ENCODE measurements at places on chromosomes 2 and 18.

DNA sequence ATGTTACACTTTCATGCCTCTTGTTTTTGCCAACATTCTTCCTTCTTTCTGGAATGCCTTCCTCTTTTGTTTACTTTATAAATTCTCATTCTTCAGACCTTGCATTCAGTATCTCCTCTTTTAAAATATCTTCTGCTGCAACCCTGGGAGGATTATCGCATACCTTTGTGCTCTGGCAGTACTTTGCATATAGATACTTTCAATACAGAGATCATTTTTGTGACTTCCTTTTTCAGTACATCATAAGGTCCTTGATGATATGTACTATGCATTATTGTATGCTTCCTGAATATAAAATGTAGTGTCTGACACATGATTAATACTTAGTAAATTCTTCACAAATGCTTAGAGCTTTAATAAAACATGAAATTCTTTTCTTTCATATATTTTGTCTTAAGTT lies 538.7 kb downstream of the TRIB2 start:
- DNase-seq, result no peak

DNA sequence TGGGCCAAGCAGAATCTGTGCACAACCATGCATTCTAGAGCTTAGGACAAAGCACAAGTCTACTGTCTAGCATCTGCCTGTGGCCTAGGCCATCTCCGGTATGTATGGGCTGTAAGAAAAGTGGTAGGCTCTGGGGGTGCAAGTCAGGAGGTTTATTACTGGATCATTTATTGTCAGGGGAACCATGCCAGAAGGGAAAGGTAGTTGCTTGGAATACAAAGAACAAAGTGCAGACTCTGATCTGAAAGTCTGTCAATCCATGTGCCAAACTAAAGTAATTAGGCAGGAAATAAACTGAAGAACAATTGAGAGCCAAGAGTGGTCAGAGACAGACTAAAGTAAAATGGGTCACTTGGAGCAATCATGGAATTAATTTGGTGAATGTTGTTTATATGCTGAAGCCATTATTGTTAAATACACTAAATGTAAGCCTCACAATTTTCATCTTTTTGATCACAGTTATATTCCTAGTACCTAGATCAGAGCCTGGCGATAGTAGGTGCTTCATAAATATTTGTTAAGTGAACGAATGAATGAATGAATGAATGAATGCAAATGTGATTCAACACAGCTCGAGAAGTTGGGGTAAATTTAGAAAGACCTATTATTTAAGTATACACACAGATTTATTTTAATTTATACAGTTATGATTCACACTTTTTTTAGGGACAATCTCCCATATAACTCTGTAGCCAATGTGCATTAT lies 260.7 kb upstream of the STON1 start:
- no peak for DNase-seq

GRCh38 chr2:226893216-226893615 lies 57.4 kb downstream of the RHBDD1 start:
- no peak for DNase-seq

GRCh38 chr2:7987992-7988391 lies 693.9 kb upstream of the ID2 start:
- DNase-seq, result no peak

DNA sequence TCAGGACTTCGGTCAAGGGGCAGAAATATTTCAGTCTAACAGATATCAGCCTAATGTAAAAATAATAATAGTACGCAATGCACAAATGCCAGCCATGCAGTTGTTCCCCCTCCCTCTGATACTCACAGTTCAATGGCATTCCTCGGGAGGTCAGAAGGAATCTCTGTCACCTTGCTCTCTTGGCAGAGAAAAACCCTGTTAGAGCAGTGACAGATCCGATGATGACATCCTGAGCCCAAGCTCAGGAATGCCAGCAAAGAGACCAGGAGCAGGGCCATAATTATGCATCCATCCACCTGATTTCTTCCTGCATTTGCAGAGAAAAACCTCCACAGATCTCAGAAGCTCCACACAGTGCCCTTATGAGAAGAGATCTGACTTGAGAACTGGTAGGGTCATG lies at the start of gene FSHR:
Gene FSHR (minus strand): TSS at position 376 of the 400 bp plus-strand sequence. CDS start 98 bp downstream, at position 278.
- DNase-seq, result no peak

Measured in hepatic stellate cell (primary cell).